Cerebellar cortex (tissue), 1 donor: ENCODE measurements at places on chromosomes 6 and 20.

DNA sequence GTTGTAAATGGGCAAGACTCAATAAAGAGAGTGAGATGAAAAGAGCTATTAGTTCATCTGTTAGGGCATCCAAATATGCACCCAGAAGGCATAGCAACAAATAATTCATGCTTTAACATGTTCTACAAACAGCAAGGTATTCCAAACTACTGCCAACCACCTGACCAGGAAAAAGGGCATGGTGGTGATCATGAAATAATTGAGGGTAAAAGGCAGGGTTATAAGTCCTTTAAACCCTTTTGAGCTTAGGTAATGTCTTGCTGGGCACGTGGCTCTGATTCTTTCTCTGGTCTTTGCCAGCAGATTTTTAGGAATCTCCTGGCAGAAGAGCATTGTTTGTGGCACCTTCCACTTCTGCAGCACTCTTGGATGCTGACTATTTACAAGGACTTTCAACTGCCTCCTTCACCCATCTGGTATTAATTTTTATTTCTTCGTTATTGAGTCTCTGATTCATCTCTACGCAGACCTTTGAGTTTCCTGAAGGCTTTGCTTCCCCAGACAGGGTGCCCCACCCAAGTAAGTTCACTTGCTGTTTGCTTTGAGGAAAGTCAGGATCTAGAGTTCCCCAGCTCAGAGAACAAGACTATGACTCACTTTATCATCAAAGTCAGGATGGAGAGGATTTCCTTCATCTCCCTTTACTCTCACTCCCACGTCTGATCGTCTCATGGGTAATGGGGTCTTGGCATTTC, 83.4 kb upstream of the NEDD9 start:
- DNase-seq, result no peak

GRCh38 chr6:25028328-25028727, 92.6 kb upstream of the RIPOR2 start:
- DNase-seq, result no peak

- DNase-seq, result no peak
Observed at GRCh38 chr6:160088784-160089533, 32.7 kb upstream of the SLC22A1 start.

DNA sequence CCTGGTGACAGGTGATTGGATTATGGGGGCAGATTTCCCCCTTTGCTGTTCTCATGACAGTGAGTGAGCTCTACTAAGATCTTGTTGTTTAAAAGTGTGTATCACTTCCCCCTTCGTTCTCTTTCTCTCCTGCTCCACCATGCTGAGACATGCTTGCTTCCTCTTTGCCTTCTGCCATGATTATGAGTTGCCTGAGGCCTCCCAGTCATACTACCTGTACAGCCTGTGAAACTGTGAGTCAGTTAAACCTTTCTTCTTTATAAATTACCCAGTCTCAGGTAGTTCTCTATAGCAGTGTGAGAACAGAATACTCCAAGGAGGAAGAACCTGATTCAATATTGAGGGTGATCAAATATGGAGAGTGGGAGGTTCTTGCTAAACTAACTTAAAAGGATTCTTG, 724.9 kb downstream of the DOK5 start:
- no peak for DNase-seq

GRCh38 chr6:111710911-111711310, 105.2 kb upstream of the TRAF3IP2 start:
- no peak for DNase-seq

GRCh38 chr6:161554883-161555282, 281.0 kb upstream of the AGPAT4 start:
- no peak for DNase-seq

DNA sequence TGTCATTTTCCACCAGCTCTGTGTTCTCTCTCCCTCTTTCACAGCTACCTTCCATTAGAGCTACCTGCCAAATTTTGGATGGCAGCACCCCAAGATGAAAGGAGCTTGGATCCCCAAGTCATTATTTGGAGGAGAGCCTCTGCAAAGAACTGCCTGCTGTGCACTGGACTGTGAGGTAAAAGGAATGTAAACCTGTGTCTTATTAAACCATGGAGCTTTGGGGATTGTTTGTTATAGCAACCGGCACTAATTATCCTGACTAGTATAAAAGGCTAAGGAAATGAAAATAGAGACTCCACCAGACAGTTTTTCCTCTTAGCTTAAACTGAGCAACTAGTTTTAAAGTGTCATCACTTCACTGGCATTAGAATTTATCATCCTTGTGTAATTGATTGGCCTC, 191.6 kb upstream of the DTNBP1 start:
- no peak for DNase-seq
